ENCODE measurements at places on chromosomes 2 and 18. TPM values are rescaled to one million over a fixed set of nuclear protein-coding genes. Genes with fewer than 3 reads are reported as not detected.

DNA sequence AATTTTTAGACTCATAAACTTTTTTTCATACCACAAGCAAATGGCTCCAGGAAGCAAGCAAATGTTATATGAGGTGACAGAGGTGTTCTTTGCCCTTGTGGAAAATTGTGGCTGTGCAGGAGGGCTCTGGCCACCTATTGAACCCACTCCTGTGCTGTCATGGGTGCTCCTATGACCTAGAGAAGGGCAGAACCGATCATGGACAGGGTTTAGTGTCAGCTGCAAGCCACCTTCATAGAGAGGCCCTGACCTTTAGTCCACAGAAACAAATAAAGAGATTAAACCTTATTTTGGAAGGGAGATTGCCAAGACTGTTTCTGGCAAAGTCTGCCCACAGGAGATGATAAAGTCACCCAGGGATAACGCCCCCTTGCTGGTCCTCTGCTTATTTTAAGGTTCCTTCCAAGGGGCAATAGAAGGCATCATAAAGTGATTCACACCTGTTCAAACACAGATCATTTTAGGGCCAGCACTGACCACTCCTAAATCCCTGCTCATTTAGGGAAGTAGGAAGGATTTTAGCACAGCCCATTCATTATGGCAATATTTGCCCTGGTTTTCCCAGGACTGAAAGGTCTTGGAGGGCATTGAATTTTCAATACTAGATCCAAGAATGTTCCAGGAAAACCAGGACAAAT, 26.1 kb upstream of the STAT4 start:
- peaks cover 33% of the 10 kb centered on the region for H3K4me1 ChIP-seq
- H3K36me3 ChIP-seq = no peaks in the 10 kb centered on the region
- H3K27me3 ChIP-seq = no peaks in the 10 kb centered on the region
- no peak for DNase-seq

- H3K27me3 ChIP-seq = no peaks in the 10 kb centered on the region
- DNase-seq = no peak
These were observed 118.3 kb downstream of the DOK6 start for GRCh38 chr18:69518989-69519388.

DNA sequence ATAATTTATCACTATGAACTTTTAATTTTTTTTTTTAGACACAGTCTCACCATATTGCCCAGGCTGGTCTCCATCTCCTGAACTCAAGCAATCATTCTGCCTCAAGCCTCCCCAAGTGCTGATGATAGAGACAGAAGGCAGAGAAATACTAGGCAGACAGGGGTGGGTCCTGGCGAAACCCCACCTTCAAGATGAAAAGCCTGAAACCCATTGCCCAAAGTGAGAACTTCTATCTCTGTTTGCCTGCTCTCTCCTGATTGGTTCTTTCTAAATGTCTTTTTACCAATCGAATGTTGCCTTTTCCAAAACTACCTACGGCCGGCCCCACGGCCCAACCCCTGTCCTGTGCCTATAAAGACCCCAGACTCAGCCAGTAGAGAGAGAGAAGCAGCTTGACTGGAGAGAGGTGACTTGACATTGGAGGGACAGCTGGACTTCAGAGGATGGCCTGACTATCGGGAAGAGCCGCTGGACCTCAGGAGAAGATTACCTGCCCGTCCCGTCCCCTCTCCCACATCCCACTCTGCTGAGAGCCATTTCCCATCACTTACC, 21.9 kb downstream of the PRKD3 start:
- H3K27ac ChIP-seq = no peak overlapping the region
- H3K36me3 ChIP-seq = no peaks in the 10 kb centered on the region
- peaks cover 7% of the 10 kb centered on the region for H3K4me1 ChIP-seq

DNA sequence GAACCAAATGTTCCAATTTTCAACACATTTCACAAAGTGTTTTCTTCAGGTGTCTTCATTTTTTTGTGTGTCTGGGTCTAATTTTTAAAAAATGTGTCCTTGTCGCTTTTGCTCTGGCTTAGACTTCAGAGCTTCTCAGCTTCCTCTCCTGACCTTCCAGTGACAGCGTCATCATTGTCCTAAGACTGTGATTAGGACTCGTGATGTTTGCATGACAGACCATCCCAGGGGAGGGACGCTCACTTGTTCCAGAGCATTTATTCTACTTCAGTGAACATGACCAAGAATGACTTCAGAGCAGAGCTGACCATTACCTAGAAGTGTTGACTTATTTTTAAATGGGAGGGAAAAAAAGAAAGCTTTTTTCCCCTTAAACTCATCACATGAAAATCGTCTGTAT, 591.9 kb downstream of the IRS1 start:
- H3K27me3 ChIP-seq = no peaks in the 10 kb centered on the region
- no peak for DNase-seq
- no peaks in the 10 kb centered on the region for H3K36me3 ChIP-seq
- no peaks in the 10 kb centered on the region for H3K4me1 ChIP-seq
- no peak overlapping the region for H3K27ac ChIP-seq
- no peak overlapping the region for H3K4me3 ChIP-seq

DNA sequence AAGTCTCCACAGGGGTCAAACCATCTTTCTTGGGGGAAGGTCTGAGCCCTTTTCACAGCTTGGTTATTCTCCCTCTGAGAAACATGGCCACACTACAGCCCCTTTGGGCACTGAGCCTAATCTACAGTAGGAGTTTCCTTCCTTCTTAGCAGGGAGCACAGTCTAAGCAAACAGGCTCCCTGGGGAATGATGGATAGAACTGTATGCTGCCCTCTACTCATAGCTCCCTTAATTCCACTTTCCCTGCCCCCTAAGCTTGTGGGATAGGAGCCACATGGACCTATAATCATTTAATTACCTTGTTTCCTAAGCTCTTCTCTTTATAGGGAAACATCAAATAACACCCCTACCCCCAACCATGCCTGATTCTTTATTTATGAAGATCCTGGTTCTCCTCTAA, 442.1 kb upstream of the MEX3C start:
- DNase-seq = no peak
- H3K27ac ChIP-seq = no peak overlapping the region
- H3K4me1 ChIP-seq = no peaks in the 10 kb centered on the region
- H3K27me3 ChIP-seq = no peaks in the 10 kb centered on the region
- no peaks in the 10 kb centered on the region for H3K36me3 ChIP-seq
- no peak overlapping the region for H3K4me3 ChIP-seq

The TCF23 gene
- not detected for total RNA-seq

DNA sequence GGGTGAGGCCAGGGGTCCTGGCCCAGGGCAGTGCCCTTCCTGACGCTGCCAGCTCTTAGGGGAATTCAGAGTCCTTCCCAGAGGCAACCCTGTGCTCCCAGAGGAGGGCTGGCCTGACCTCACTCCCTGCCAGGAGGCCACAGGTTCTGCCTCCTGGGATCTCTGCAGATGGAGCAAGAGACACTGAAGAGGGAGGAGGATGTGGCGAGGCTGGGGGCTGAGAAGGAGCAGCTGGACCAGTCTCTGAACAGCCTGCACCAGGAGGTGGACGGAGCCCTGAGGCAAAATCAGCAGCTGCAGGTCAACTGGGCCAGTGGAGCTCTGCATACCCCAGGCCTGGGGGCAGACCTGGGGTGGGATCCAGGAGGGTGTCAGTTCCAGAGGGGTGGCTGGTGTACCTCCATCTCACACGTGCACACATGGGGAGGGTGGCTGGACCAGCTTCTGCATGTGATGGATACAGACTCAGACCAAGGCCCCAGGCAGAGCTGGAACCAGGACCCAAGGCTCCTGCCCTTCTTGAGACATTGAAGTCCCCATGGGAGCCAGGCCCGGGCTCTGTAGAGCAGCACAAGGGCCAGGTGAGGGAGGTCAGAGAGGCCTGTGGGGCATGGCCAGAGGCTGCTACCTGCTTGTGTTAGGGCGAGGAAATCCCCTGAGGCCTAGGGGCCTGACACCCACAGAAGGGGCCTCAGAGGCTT, 9.7 kb upstream of the SNED1 start:
- no peak overlapping the region for H3K27ac ChIP-seq
- no peak overlapping the region for H3K4me3 ChIP-seq

The SOX11 gene
- not detected for total RNA-seq

GRCh38 chr2:195612611-195613495, 44.2 kb upstream of the SLC39A10 start:
- no peaks in the 10 kb centered on the region for H3K36me3 ChIP-seq
- peak overlapping the region; percentile 31 for H3K27ac ChIP-seq
- DNase-seq = no peak
- peak overlapping the region; percentile 4 for H3K4me3 ChIP-seq
- no peaks in the 10 kb centered on the region for H3K27me3 ChIP-seq

- no peaks in the 10 kb centered on the region for H3K27me3 ChIP-seq
- no peaks in the 10 kb centered on the region for H3K4me1 ChIP-seq
- DNase-seq = no peak
- H3K27ac ChIP-seq = no peak overlapping the region
- no peak overlapping the region for H3K4me3 ChIP-seq
These were observed 19.5 kb upstream of the SLC9A4 start for GRCh38 chr2:102453501-102453900.

The ARHGEF4 gene
- 6.5 TPM for total RNA-seq

The ZNF804A gene
- total RNA-seq = 0.68 TPM

DNA sequence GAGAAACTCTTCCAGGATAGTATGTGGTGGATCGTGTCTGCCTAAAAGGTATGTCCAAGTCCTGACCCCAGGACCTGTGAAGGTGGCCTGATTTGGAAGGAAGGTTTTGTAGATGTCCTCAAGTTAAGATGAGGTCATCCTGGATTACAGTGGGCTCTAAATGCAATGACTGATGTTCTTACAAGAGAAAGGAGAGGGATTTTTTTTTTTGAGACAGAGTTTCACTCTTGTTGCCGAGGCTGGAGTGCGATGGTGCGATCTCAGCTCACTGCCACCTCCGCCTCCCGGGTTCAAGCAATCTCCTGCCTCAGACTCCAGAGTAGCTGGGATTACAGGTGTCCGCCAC, 19.9 kb downstream of the MBP start:
- DNase-seq = no peak
- no peaks in the 10 kb centered on the region for H3K36me3 ChIP-seq
- H3K27me3 ChIP-seq = no peaks in the 10 kb centered on the region
- H3K4me1 ChIP-seq = peaks cover 10% of the 10 kb centered on the region
- H3K27ac ChIP-seq = no peak overlapping the region
- H3K4me3 ChIP-seq = peak overlapping the region; percentile 11

The CYTIP gene
- total RNA-seq = 21.2 TPM

The CRYBA2 gene
- not detected for total RNA-seq

The USP14 gene
- 33.3 TPM for total RNA-seq
